ENCODE measurements at places on chromosomes 6 and 20. TPM values are rescaled to one million over a fixed set of nuclear protein-coding genes. Genes with fewer than 3 reads are reported as not detected.

Gene TREML2
- not detected for total RNA-seq

Gene CUL7
- total RNA-seq = 30.7 TPM

Gene RSPO3
- total RNA-seq = not detected

Gene KIF25
- total RNA-seq = not detected

Gene CYP21A2
- 1.5 TPM for total RNA-seq

Gene SAMD3
- total RNA-seq = not detected

Gene GDAP1L1
- total RNA-seq = not detected

Gene MOXD1
- not detected for total RNA-seq

Gene TREML1
- not detected for total RNA-seq

Gene EBF4
- not detected for total RNA-seq

Gene CGA
- total RNA-seq = not detected

Gene CNR1
- not detected for total RNA-seq

Gene CAGE1
- 0.15 TPM for total RNA-seq

Gene ZBTB46
- total RNA-seq = 10.9 TPM

Gene MLIP
- 0.33 TPM for total RNA-seq

Gene OPN5
- total RNA-seq = not detected

Gene ANKEF1
- total RNA-seq = 8.6 TPM

Gene ZNF391
- 1.7 TPM for total RNA-seq

Gene DUSP15
- total RNA-seq = 0.93 TPM

Gene RNF146
- 22.2 TPM for total RNA-seq

Gene METTL24
- total RNA-seq = not detected

Gene SLC22A16
- not detected for total RNA-seq

Gene CLIC5
- total RNA-seq = not detected

Gene TRIM15
- 30.4 TPM for total RNA-seq

Gene ERVFRD-1
- not detected for total RNA-seq

Gene EFCAB8
- total RNA-seq = 0.22 TPM

Gene RIMS1
- not detected for total RNA-seq

Gene HLA-DQB2
- total RNA-seq = not detected

Gene ERMARD
- 8.4 TPM for total RNA-seq

All from HepG2 (cell line).